ENCODE measurements at places on chromosomes 3 and 15.
A peak's percentile ranks its signal among the peaks of the same experiment; 100 is the strongest.

GRCh38 chr3:15345066-15345607 lies 12.8 kb upstream of the SH3BP5 start:
- H3K4me1 ChIP-seq = peaks cover 59% of the 10 kb centered on the region
- no peak for DNase-seq
- no peaks in the 10 kb centered on the region for H3K36me3 ChIP-seq

DNA sequence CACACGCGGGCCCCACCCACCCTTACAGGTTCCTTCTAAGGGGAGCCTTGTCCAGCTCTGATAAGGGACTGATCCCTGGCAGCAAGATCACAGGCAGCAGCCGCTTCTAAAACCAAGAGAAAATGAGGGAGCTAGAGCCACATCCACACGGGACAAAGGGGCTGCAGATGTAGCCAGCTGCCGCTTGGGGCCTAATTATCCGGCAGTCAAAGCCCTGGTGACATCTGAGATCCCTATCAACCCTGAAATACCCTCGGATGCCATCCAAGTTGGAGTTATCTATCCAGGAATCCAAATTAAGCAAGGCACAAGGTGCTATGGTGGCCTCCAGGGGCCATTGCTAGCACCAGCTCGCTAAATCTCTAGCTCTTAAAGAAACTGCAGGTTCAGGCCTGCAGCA lies 248.3 kb downstream of the VPS13C start:
- no peak overlapping the region for H3K4me3 ChIP-seq
- no peaks in the 10 kb centered on the region for H3K27me3 ChIP-seq
- H3K36me3 ChIP-seq = no peaks in the 10 kb centered on the region
- no peaks in the 10 kb centered on the region for H3K4me1 ChIP-seq
- no peak overlapping the region for H3K27ac ChIP-seq

- DNase-seq = no peak
- no peak overlapping the region for H3K4me3 ChIP-seq
- H3K27ac ChIP-seq = no peak overlapping the region
- no peaks in the 10 kb centered on the region for H3K27me3 ChIP-seq
- H3K36me3 ChIP-seq = no peaks in the 10 kb centered on the region
These were observed 43.0 kb downstream of the TAFA4 start for GRCh38 chr3:68889328-68889727.

DNA sequence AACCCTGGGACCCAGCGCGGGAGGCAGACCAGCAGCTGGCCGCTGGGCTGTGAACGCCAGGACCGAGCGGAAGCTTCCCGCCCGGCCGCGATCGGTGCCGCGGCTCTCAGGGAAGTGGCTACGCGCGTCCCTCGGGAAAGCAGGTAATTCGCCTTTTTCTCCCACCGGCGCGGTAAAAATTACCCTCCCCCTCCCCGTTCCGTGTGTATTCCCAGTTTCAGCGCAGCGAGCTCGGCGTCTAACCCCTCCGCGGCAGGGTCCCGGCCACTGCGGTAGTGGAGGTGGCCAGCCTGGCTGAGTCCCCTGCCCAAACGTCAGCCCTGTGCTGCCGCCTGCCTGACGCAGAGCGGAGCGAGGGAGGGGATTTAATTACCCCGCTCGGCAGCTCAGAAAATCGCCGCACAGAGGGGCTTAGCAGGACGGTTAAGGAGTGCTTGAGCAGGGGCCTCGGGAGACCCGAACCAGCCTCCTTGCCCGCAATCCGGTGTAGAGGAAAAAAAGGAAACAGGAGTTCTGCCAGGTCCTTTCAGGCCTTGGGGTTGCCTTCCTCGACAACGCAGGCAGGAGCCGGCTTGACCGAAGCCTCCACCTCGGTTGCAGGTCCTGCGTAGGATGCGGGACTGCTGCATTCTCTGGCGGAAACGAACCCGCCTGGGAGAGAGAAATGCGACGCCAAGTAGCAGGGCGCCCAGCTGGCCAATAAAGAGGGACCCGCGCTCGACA lies 2.9 kb downstream of the GATA2 start:
- H3K27ac ChIP-seq = no peak overlapping the region
- H3K27me3 ChIP-seq = peaks cover 67% of the 10 kb centered on the region
- no peak for DNase-seq
- no peaks in the 10 kb centered on the region for H3K36me3 ChIP-seq
- H3K4me3 ChIP-seq = peak overlapping the region; percentile 23

GRCh38 chr3:102205647-102206046 lies 229.2 kb upstream of the ZPLD1 start:
- no peak for DNase-seq
- no peak overlapping the region for H3K4me3 ChIP-seq
- no peak overlapping the region for H3K27ac ChIP-seq
- no peaks in the 10 kb centered on the region for H3K27me3 ChIP-seq
- no peaks in the 10 kb centered on the region for H3K4me1 ChIP-seq

GRCh38 chr15:49035825-49036224 lies 10.4 kb downstream of the SECISBP2L start:
- peaks cover 6% of the 10 kb centered on the region for H3K4me1 ChIP-seq
- peaks cover 6% of the 10 kb centered on the region for H3K36me3 ChIP-seq
- no peak overlapping the region for H3K4me3 ChIP-seq
- DNase-seq = no peak
- no peak overlapping the region for H3K27ac ChIP-seq
- H3K27me3 ChIP-seq = no peaks in the 10 kb centered on the region

- H3K36me3 ChIP-seq = no peaks in the 10 kb centered on the region
- H3K4me3 ChIP-seq = no peak overlapping the region
- no peaks in the 10 kb centered on the region for H3K4me1 ChIP-seq
- no peaks in the 10 kb centered on the region for H3K27me3 ChIP-seq
These were observed 19.9 kb upstream of the TNFAIP8L3 start for GRCh38 chr15:51114437-51115119.

DNA sequence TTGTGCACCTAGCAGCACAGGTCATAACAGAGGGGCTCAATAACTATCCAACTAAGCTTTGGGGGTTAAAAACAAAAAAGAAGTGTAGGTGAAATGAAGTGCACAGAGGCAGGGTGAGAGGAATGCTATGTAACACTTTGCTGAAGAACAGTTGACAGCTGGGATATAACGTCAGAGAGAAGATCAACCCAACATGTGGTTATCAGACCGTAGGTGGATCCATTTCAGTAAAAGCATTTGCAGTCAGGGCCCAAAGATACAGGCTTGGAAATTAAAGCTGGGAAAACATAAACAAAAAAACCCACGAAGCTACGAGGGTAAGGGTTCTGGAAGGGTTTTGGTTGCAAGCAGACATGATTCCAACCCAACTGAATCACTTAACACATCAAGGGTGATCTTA lies 377.5 kb upstream of the NR2F2 start:
- no peak for DNase-seq
- H3K27me3 ChIP-seq = no peaks in the 10 kb centered on the region
- no peaks in the 10 kb centered on the region for H3K36me3 ChIP-seq
- no peaks in the 10 kb centered on the region for H3K4me1 ChIP-seq
